Psoas muscle (tissue), 8 donors: ENCODE measurements at places on chromosomes 3 and 15. TPM values are rescaled to one million over a fixed set of nuclear protein-coding genes. Genes with fewer than 3 reads are reported as not detected.

OXTR gene
- total RNA-seq = 0.16 TPM

TLE3 gene
- 19.6 TPM for total RNA-seq

TEX9 gene
- total RNA-seq = 0.73 TPM

ACP3 gene
- 0.30 TPM for total RNA-seq

PDIA3 gene
- 62.1 TPM for total RNA-seq

TNNC1 gene
- 6,385 TPM for total RNA-seq

CPNE4 gene
- not detected for total RNA-seq

KIF23 gene
- total RNA-seq = 0.46 TPM

SLC15A2 gene
- total RNA-seq = 0.52 TPM

HPS3 gene
- total RNA-seq = 3.5 TPM

XYLB gene
- 1.3 TPM for total RNA-seq

TRPC1 gene
- total RNA-seq = 1.3 TPM

GOLGA8M gene
- total RNA-seq = 0.38 TPM

GOLGA8S gene
- 0.07 TPM for total RNA-seq

TAGLN3 gene
- not detected for total RNA-seq

CCNDBP1 gene
- 59.7 TPM for total RNA-seq

HIGD2B gene
- total RNA-seq = not detected

CCDC54 gene
- total RNA-seq = not detected

ADAMTS7 gene
- 0.84 TPM for total RNA-seq

SLC24A5 gene
- total RNA-seq = not detected

P3H2 gene
- total RNA-seq = 1.2 TPM

ZFAND6 gene
- total RNA-seq = 95.8 TPM

C3orf20 gene
- 0.38 TPM for total RNA-seq

RAB11A gene
- total RNA-seq = 94.8 TPM

GOLGA8K gene
- total RNA-seq = 0.30 TPM

CBLB gene
- total RNA-seq = 17.0 TPM

ABI3BP gene
- 23.9 TPM for total RNA-seq

MYZAP gene
- 3.6 TPM for total RNA-seq

TRPM1 gene
- not detected for total RNA-seq

CCDC39 gene
- 0.69 TPM for total RNA-seq

SLC30A4 gene
- 2.1 TPM for total RNA-seq

PAK2 gene
- total RNA-seq = 44.3 TPM

UROC1 gene
- total RNA-seq = not detected

HHATL gene
- 157 TPM for total RNA-seq

NOX5 gene
- 0.06 TPM for total RNA-seq

C2CD4A gene
- 0.09 TPM for total RNA-seq

P4HTM gene
- total RNA-seq = 12.8 TPM

IL17RD gene
- total RNA-seq = 0.86 TPM

ASB14 gene
- 10.2 TPM for total RNA-seq

DNAH12 gene
- total RNA-seq = 0.04 TPM

PPIB gene
- 48.7 TPM for total RNA-seq

GOLGA8J gene
- not detected for total RNA-seq

PRTG gene
- 1.1 TPM for total RNA-seq

TNFSF10 gene
- total RNA-seq = 18.6 TPM

MKRN3 gene
- 3.1 TPM for total RNA-seq

ATP13A3 gene
- total RNA-seq = 54.0 TPM

ITIH1 gene
- not detected for total RNA-seq

AMT gene
- total RNA-seq = 2.5 TPM

ANXA2 gene
- total RNA-seq = 291 TPM

SCAANT1 gene
- not detected for total RNA-seq

CCDC50 gene
- total RNA-seq = 41.5 TPM

RAB6B gene
- total RNA-seq = 3.0 TPM

CD96 gene
- 0.41 TPM for total RNA-seq

CELF6 gene
- 0.62 TPM for total RNA-seq

CLRN1 gene
- not detected for total RNA-seq

CCNB2 gene
- total RNA-seq = not detected
